Left lobe of liver (tissue), 2 donors: ENCODE measurements at places on chromosomes 1 and 21. TPM values are rescaled to one million over a fixed set of nuclear protein-coding genes. Genes with fewer than 3 reads are reported as not detected.

Gene C1QB
- total RNA-seq: 79.0 TPM

Gene HES2
- 0.13 TPM for total RNA-seq

Gene ERG
- total RNA-seq: 4.0 TPM

Gene KCNA3
- total RNA-seq: 0.43 TPM

Gene SPATA21
- total RNA-seq: not detected

Gene TMEM61
- not detected for total RNA-seq
